Activated CD4-positive, alpha-beta memory T cell treated with anti-CD3 and anti-CD28 coated beads, Interleukin-2, amount 10 ng/mL, durations not matched to agents 7 days and 5 days (primary cell): ENCODE measurements at places on chromosomes 1 and 21.

- no peak for DNase-seq
- H3K4me3 ChIP-seq: no peak overlapping the region
- no peak overlapping the region for H3K27ac ChIP-seq
Measured at GRCh38 chr21:16514316-16514715, 784.5 kb downstream of the USP25 start.

GRCh38 chr21:22363504-22363903, 1365.3 kb downstream of the NCAM2 start:
- no peaks in the 10 kb centered on the region for H3K4me1 ChIP-seq
- no peaks in the 10 kb centered on the region for H3K27me3 ChIP-seq
- DNase-seq: no peak
- H3K27ac ChIP-seq: no peak overlapping the region
- H3K4me3 ChIP-seq: no peak overlapping the region

DNA sequence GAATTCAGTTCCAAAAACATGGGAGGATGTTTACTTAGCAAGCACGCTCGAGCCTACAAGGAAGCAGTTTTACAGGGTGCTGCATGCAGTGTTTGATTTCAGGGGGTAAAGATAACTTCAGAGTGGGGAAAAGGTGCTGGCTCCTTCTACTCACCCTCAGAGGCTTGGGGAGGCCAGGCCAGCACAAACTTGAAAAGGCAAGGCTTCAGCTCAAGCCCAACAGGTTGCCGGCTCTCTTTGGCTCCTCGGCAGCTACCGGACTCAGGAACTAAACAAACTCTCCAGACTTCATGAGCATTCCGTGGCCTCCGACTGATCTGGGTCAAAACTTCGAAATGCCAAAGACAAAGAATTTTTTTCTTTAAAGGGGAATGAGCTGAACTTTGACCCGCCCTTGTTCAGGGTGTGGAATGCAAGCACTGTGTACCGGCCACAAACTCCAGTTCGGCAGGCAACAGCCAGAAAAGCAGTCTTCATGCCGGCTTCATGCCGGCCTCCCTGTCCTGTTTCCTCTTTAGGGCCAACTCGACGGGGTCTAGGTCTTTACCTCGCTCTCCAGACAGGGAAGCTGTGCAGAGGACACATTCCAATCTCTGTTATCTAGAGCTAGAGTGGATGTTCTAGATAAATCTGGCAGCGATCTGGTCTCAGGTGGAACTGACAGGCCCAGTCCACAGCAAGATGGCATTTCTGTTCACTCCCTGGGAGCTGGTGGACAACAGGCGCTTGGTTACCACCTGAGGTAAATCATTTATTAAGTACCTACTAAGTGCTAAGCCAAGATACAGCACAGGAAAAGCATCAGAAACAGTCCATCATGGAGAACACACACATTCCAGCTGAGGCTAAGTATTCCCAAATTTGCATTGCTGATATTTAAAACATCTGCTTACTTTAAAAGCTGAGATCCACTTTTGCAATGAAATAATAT, 75.0 kb downstream of the CD46 start:
- H3K27me3 ChIP-seq: no peaks in the 10 kb centered on the region
- peaks cover 37% of the 10 kb centered on the region for H3K36me3 ChIP-seq
- H3K27ac ChIP-seq: peak overlapping the region; percentile 99
- no peak for DNase-seq
- H3K4me3 ChIP-seq: peak overlapping the region; percentile 76
- H3K4me1 ChIP-seq: peaks cover 91% of the 10 kb centered on the region

DNA sequence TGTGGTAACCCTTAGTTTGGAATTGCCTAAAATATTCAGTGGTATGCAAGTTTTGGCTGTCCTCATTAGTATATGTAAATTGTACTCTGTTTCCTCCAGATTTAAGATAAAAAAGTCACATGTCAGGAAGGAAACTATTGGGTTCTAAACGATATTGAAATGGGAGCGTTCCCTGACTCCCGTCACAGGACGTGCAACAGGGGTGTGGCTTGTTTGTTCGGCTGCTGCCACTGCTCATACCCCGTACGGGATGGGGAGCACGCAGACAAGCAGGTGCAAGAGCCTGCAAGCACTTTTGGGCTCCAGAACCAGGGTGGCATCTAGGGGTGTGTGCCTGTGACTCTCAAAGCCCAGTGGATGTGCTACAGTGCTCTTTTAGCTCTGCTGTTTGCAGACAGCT, 6.2 kb upstream of the PAPPA2 start:
- no peak overlapping the region for H3K27ac ChIP-seq
- no peaks in the 10 kb centered on the region for H3K36me3 ChIP-seq
- no peak overlapping the region for H3K4me3 ChIP-seq
- no peaks in the 10 kb centered on the region for H3K27me3 ChIP-seq
- no peaks in the 10 kb centered on the region for H3K4me1 ChIP-seq

DNA sequence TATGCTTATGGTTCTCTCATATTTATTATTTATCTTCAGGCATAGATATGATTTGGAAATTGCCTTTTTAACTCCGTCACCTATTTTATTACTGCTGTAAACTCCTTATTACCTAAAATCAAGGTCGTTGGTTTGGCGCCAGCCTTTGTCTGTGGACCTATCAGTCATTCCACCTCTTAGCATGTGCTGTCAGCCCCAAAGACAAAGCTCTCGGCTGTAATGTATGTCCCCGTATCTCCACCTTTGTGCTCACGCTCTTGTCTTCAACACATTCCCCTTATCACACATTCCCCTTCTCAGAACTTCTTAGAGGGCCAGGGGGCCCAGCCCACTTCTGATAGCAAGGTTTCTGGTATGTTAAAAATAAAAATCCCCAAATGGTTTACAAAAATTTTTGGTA, 342.2 kb downstream of the RYR2 start:
- H3K4me3 ChIP-seq: no peak overlapping the region
- DNase-seq: no peak
- H3K27me3 ChIP-seq: peaks cover 2% of the 10 kb centered on the region
- no peaks in the 10 kb centered on the region for H3K4me1 ChIP-seq
- no peaks in the 10 kb centered on the region for H3K36me3 ChIP-seq

DNA sequence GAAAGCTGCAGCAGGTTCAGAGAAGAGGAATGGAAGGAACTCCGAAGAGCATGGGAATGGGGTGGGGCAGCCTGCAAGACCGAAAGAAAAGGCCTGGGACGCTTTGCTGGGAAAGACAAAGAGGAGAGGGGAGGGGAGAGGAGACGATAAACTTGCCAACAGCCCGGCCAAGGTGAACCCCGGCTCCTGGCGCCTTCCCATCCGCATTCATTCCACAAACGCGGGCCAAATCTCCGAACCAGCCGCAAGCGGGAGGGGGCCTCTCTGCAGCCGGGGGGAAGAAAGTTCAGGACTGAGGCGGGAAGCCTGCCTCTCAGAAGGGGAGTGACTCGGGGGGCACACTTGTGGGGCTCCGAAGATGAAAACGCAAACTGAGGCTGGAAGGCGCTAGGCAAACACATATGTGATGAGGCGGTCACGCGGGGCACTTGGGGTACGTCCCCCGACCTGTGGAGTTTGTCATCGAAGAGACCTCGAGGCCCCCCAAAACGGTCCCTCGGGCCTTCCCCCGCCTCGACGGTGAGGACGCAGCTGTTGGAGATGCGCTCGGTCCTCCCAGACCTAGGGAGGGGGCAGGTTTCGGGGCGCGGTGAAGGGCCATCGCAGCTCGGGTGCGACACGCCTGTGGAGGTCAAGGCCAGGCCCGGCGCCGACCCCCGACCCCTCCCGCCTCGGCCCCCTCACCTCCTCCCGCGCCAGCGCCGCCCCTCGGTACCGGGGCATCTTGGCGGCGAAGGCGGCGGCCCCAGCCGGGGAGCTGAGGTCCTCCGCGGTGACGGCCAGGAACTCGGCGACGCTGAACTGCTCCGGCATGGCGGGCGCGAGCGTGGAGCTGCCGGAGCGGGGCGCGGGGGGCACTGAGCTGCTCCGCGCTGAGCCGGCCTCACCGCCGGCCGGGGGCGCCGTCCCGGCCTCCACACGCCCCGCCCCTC, at the start of gene ASAP3:
TSS of gene ASAP3 (minus strand) at position 859 of the 932 bp plus-strand sequence. CDS start at position 813, 46 bp downstream.
- no peak for DNase-seq
- H3K36me3 ChIP-seq: no peaks in the 10 kb centered on the region
- peak within 1 kb of the TSS; percentile 77 for H3K4me3 ChIP-seq
- H3K27ac ChIP-seq: peak within 1 kb of the TSS; percentile 31
- peaks cover 26% of the 10 kb centered on the region for H3K4me1 ChIP-seq
- H3K27me3 ChIP-seq: peaks cover 65% of the 10 kb centered on the region

- no peak overlapping the region for H3K27ac ChIP-seq
- H3K27me3 ChIP-seq: no peaks in the 10 kb centered on the region
- H3K4me3 ChIP-seq: no peak overlapping the region
- H3K4me1 ChIP-seq: no peaks in the 10 kb centered on the region
- no peaks in the 10 kb centered on the region for H3K36me3 ChIP-seq
- no peak for DNase-seq
Measured at GRCh38 chr1:245325922-245326795, 171.4 kb downstream of the KIF26B start.

- no peak overlapping the region for H3K4me3 ChIP-seq
- no peaks in the 10 kb centered on the region for H3K27me3 ChIP-seq
- H3K27ac ChIP-seq: no peak overlapping the region
Measured at GRCh38 chr1:245225322-245226202, 70.8 kb downstream of the KIF26B start.

GRCh38 chr1:78333502-78333901, 157.3 kb upstream of the PTGFR start:
- no peak overlapping the region for H3K27ac ChIP-seq
- no peak for DNase-seq
- no peak overlapping the region for H3K4me3 ChIP-seq
- H3K36me3 ChIP-seq: no peaks in the 10 kb centered on the region
- no peaks in the 10 kb centered on the region for H3K27me3 ChIP-seq

DNA sequence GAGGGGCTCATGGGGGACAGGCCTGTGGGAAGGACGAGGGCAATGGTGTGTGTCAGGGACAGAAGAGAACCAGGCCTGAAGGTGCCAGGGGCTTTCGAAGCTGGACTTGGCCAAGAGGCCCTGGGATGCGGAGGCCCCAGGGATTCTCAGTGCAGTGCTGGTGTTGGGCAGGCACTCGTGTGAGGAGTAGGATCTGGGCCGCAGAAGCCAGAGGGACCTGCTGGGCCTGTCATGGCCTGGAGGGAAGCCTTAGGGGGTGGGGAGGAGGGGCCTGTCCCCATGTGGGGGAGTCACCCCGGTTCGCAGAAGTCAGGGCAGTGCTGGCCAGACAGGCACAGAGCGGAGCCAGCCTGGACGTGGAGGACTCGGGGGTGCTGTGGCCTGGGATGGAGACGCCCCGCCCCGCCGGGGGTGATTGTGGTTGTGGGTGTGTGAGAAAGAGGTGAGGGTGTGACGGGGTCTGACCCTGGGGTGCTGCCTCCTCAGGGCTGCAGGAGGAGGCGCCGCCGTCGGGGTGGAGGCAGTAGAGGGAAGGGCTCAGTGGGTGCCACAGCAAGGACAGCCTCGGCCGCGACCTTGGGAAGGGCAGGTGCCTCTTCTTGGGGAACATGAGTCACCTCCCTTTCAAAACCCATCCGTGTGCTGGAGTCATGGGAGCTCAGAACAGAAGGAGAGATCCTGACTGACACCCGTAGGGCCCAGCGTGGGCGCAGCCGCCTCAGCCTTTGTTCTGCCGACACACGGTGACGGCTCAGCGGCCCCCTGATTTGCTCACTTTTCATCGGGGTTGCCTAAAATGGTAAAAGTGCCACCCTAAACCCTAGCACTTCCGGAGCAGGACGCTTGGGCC, 33.9 kb downstream of the FAAP20 start:
- peaks cover 4% of the 10 kb centered on the region for H3K36me3 ChIP-seq
- DNase-seq: no peak
- no peaks in the 10 kb centered on the region for H3K27me3 ChIP-seq
- no peak overlapping the region for H3K27ac ChIP-seq
- H3K4me1 ChIP-seq: no peaks in the 10 kb centered on the region
- no peak overlapping the region for H3K4me3 ChIP-seq

DNA sequence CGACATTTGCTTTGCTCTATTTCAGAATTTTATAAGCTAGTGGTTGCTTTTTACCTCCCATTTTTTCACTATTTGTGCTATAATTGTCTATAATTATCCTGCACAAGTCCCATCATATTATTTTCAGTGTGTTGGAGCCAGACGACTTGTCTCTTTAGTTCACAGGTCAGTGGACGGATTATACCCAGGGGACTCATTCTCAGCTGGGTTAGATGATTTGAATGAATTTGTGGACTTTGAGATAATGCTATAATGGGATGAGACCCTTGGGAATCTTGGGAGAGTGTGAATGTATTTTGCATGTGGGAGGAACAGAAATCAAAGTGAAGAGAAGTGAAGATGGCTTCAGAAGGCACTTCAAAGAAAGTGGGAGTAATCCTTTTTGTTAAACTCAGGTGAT, 31.5 kb upstream of the KCNK1 start:
- no peak overlapping the region for H3K27ac ChIP-seq
- no peaks in the 10 kb centered on the region for H3K4me1 ChIP-seq
- H3K27me3 ChIP-seq: peaks cover 10% of the 10 kb centered on the region

DNA sequence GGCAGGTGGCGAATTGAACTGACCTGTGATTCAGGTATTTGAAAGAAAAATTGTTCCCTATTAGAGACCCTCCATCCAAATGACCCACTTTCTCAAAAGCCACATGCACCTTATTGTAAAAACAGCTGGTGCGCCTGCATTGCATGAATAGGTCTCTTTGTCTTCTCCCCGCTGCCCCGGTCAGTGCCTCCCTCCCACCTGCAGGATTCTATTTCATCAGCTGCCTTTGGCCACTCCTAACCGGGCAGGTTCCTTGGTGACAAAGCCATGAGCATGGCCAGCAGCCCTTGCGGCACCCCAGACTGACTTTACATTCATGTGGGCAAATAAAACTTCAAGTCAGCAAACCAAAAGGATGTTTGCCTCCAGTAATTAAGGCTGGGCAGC, 6.4 kb downstream of the TMPRSS3 start:
- H3K36me3 ChIP-seq: peaks cover 57% of the 10 kb centered on the region
- peak overlapping the region; percentile 63 for H3K4me3 ChIP-seq
- DNase-seq: no peak
- H3K27me3 ChIP-seq: no peaks in the 10 kb centered on the region
- peak overlapping the region; percentile 74 for H3K27ac ChIP-seq

- H3K27me3 ChIP-seq: peaks cover 5% of the 10 kb centered on the region
- peaks cover 13% of the 10 kb centered on the region for H3K4me1 ChIP-seq
- peak overlapping the region; percentile 75 for H3K4me3 ChIP-seq
- DNase-seq: no peak
- peak overlapping the region; percentile 52 for H3K27ac ChIP-seq
- peaks cover 8% of the 10 kb centered on the region for H3K36me3 ChIP-seq
Measured at GRCh38 chr1:227786673-227787512, 28.6 kb upstream of the PRSS38 start.

GRCh38 chr1:156748670-156749418, 2.6 kb downstream of the HDGF start:
- peaks cover 51% of the 10 kb centered on the region for H3K36me3 ChIP-seq
- no peaks in the 10 kb centered on the region for H3K27me3 ChIP-seq
- DNase-seq: no peak
- H3K27ac ChIP-seq: peak overlapping the region; percentile 95
- peak overlapping the region; percentile 94 for H3K4me3 ChIP-seq

GRCh38 chr21:25938658-25939395, 204.1 kb downstream of the GABPA start:
- H3K4me1 ChIP-seq: peaks cover 13% of the 10 kb centered on the region
- DNase-seq: no peak
- H3K36me3 ChIP-seq: no peaks in the 10 kb centered on the region
- H3K27me3 ChIP-seq: no peaks in the 10 kb centered on the region
- no peak overlapping the region for H3K27ac ChIP-seq
